ENCODE measurements at places on chromosomes 11 and 22. TPM values are rescaled to one million over a fixed set of nuclear protein-coding genes. Genes with fewer than 3 reads are reported as not detected.

ART1 gene
- not detected for total RNA-seq

PRG2 gene
- 0.17 TPM for total RNA-seq

OR5AL1 gene
- not detected for total RNA-seq

OR8A1 gene
- not detected for total RNA-seq

DNA sequence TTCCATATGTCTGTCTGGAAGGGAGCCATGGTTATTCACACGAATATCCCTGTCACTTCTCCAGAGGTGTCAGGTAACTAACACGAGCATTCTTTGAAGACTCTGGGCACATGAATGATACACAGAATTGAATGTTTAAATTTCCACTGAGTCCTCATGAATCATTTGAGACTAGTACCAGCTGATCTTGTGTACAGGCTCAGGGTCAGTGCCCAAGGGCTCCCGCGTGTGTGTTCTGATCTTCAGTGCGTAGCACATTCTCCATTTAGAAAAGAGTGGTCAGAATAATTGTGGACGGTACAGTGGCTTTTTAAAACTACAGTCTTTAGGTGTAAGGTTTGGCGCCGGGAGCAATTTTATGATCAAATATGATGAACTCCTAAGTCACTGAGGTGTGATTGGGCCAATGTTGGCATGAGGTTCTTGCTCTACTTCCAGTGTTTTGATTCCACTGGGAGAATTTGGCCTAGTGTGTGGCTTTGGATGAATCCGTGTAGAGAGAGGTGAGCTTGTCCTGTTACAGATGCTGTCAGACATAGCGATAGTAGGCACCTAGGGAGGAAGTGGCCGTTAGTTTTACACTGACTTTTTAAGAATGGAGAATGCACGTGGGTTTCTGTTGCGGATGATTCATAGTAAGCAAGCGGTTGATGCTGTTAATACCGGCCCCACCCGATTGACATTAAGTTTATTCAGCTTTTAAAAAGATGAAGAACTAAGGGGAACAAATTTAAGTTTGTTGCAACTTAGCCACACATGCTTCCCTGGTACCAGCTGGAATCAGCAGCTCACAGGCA lies 22.2 kb downstream of the NUP50 start:
- no peak for DNase-seq

- DNase-seq, result no peak
Observed at GRCh38 chr11:119641983-119642745, 86.8 kb downstream of the NECTIN1 start.

- no peak for DNase-seq
Observed at GRCh38 chr11:34745195-34745594, 124.3 kb downstream of the EHF start.

DNA sequence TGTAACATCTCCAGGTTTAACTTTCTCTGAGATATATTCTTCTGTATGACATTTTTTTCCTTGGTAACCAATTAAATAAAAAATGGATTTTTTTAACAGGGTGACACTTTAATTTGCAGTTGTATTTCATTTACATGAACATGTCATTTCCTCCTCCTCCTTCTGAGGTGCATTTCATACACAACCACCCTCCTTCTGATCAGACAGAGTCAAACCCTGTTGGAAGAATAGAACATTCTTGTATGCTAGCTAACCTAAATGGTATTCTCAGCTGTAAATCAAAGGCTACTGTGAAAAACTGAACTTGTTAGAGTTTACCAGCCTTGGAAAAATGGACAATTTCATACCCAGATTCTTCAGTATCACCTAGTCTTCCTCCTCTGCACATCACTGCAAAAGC lies 52.7 kb upstream of the CHRM4 start:
- no peak for DNase-seq

- DNase-seq, result no peak
Observed at GRCh38 chr11:48043111-48043990, 63.0 kb downstream of the PTPRJ start.

DNA sequence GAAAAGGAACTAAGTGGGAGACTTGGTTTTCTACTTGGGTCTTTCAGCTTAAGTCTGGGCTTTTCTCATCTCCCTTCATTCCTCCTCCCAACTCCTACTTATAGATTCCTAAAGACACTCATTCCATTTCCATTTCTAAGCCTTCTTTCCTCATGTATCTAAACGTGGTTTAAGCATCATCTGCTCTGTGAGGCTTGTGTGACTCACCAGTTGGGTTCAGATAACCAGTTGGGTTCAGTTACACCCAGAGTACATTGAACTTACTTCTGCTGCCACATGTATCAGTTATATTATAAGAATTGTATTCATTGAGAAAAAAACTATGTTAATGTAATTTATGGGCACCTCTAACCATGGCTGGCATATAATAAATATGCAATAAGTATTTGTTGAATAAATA lies 831.2 kb upstream of the CCDC90B start:
- no peak for DNase-seq

- no peak for DNase-seq
Observed at GRCh38 chr11:105202422-105202821, 62.9 kb upstream of the CARD18 start.

- no peak for DNase-seq
Observed at GRCh38 chr11:58893899-58894298, 45.4 kb upstream of the GLYATL1 start.

DNA sequence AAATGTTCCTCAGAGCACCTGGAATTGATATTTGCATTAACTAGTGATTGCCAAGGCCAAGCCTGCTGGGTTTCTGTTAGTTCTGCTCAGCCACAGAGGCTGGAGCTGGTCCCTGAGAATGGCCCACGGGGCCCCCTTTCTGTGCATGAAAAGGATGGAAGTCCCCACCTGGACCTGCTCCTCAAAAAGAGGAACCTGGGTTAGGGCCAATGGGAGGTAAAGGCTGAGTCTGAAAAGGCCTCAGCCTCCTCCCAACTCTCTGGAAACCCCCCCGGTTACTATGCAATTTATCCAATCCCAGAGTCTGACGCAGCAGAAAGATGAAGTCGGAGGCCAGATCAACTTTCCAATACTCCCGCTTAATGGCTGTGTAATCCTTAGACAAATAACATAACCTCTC lies 6.8 kb upstream of the CREB3L1 start:
- no peak for DNase-seq

DNA sequence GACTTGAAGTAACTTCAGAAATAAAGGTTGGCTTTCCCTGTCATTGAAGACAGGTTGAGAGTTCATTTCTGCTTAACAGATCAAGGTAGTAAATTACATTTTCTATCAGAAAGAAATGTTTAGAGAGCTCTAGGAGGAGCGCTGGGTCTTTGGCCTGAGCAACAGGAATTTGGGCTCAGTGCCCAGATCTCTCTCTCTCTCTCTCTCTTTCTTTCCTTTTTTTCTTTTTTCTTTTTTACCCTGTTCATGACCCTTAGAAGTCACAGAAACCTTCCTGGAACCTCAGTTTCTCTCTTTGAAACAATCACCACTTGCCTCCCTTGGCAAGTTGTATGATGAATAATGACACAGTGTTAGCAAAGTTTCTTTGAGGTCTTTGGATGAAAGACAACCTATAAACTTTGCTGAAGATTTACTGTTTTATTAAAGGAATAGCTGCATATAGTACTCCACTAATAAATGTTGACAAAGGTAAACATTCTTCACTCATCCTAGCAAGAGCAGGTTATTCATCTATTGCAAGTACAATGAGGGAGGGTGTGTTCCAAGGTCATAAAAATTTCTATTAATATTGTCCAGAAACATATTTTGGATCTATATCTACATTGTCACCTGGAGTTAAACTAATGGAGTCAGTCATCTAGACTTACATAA lies 35.5 kb upstream of the RASSF10 start:
- DNase-seq, result no peak

GRCh38 chr11:118265954-118266353 lies 1.9 kb upstream of the MPZL2 start:
- DNase-seq, result no peak

Measured in foreskin keratinocyte (primary cell).